RWPE2 (cell line): ENCODE measurements at places on chromosomes 11 and 22.

DNA sequence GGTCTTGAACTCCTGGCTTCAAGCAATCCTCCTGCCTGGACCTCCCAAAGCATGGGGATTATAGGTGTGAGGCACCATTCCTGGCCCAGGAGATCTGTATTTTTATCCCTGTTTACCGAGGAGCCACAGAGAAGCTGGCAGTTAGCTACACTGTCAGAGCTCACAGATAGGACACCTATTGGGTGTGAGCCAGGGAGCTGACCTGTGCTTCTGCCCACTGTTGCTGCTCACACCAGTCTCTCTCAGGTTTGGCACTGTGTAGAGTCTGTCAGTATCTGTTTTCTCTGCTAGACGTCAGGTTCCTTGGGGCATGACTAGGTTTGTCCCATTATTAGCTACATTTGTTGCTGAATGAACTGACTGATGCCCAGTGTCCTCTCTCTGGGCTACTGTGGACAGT is 17.5 kb downstream of the PPP6R2 start:
- no peak for DNase-seq

GRCh38 chr22:49958366-49958921 is 2.1 kb upstream of the PIM3 start:
- DNase-seq = no peak

GRCh38 chr11:12963792-12964536 is 45.2 kb upstream of the RASSF10 start:
- DNase-seq = no peak

DNA sequence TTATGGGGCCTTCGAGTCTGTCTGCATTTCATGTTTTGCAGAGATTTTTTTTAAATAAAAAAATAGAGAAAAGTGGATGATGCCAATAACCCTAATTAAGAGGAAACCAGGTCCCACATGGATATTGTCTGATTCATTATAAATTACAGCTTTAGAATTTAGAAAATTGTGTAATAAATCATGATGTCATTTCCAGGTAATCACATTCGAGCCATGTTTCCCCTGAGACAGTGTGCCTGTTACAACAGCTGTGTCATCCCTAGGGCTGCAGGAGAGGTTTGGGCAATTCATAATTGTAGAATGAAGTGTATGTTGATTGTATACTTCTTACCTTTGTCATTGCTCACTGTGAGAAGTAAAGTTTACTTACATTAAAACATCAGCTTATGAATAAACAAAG is 38.3 kb downstream of the NCAM1 start:
- no peak for DNase-seq

GRCh38 chr22:22883090-22883727 is 4.4 kb upstream of the IGLL5 start:
- DNase-seq = no peak

DNA sequence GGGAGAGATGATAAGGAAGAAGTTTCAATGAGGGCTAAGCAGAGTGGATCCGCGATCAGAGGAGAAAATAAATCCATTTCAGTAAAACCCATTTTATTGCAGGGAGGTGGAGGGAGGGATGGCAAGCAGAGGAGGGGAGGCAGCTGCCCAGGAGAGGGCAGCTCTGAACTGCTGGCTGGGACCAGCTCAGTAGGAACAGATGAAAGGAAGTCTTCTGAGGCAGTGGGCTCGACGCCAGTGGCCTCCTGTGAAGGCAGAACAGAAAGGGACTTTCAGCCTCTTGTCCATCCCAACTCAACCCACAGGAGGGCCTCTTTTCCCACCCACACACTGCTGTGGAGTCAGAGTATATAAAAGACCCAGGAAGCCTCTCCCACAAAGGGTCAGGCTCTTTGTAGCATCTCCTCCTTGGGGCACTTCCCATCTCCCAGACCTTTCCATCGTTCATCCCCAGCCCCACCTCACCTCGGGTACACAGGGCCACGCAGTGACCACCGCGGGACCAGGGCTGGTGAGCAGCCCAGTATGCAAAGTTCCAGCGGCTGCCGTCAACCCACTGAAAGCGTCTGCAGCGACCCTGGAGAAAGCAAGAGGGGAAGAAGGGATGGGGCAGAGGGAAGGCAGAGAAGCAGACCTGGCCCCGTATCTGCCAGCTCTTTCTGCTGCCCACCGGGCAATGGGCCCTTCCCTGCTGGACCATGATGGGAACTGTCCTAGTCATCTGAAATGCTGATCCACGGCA is 3.0 kb downstream of the PRG2 start:
- no peak for DNase-seq

- no peak for DNase-seq
Measured at GRCh38 chr11:99307510-99308088, 286.9 kb downstream of the CNTN5 start.

DNA sequence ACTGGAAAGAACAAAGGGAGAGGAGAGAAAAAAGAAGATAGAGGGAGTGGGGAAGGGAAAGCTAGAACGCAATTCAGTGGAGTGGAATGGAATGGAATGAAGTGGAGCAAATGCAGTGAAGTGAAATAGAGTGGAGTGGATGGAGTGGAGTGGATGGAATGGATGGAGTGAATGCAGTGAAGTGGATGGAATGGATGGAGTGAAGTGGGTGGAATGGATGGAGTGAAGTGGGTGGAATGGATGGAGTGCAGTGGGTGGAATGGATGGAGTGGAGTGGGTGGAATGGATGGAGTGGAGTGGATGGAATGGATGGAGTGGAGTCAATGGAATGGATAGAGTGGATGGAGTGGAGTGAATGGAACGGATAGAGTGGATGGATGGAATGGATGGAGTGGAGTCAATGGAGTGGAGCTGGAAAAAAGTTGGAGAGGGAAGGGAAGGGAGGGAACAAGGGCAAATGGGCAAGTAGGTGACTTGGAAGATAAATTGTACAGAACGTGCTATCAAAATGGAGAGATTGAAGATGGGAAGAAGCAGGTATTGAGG is 13.9 kb downstream of the IFITM10 start:
- DNase-seq = no peak

DNA sequence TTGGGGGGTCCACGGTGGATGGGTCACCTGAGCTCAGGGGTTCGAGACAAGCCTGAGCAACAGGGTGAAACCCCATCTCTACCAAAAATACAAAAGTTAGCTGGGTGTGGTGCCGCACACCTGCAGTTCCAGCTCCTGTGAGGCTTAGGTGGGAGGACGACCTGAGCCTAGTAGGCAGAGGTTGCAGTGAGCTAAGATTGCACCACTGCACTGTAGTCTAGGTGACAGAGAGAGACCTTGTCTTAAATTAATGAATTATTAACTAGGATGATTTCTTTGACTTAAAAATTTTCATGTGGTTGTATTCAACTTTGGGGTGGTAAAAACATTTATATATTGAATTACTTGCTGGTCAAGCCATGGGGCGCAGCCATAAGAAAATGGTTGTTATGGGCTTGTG is 33.9 kb downstream of the CCDC83 start:
- DNase-seq = no peak

- DNase-seq = no peak
Measured at GRCh38 chr11:209275-210121, 2.0 kb downstream of the RIC8A start.

- DNase-seq = peak; percentile 59
Measured at GRCh38 chr22:20587206-20587958, 80.0 kb downstream of the MED15 start.

DNA sequence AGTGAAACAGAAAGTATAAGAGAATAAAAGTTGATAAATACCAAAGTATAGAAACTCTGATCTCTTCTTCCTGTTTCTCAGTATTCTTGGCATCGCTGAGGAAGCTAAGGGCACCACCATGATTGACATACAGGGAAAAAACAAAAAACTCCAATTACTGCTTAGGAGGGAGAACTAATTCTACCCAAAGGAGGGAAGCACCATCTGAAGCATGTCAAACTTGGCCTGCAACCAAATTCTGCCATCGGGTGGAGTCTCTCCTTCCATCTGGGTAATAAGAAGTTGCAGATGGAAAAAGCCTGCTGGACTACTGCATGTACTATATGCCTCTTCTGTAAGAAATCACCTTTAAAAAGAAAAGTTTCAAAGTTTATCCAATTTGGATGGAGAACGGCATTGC is 30.5 kb upstream of the PPP2R1B start:
- DNase-seq = no peak

DNA sequence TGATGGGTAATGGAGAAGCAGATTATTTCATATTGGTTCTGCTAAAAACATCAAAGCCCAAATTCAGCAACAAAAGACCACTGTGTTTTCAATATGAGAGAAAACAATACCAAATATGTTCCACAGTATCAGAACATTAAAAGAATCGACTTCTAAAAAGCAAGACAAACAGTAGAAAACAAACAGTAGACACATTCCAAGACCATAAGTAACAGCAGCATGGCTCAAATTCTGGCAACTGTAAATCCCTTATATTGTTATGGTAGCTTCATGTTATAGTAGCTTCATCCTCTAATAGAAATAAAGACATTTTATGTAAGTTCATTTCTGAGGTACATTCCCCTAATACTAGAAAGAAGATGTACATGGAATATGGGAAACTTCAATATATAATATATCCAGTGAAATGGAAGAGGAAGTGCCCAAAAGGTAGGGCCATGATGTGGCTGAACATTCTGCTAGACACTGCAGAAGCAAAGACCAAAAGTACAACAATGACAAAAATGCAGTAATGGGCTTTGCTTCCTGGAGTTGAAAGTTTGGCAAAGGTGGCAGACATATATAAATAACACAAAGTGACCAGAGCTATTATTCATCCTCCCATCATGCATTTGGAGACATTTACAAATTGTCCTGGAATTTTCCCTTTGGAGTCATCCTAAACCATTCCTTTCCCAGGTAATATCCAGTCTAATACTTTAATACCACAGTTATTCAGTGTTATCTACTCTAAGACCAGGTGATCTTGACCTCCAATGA is 299.9 kb downstream of the DCDC1 start:
- no peak for DNase-seq

- DNase-seq = no peak
Measured at GRCh38 chr11:69172674-69173073, 16.9 kb downstream of the SMIM38 start.

- peak; percentile 26 for DNase-seq
Measured at GRCh38 chr11:1117992-1118391, 39.8 kb upstream of the MUC5AC start.

GRCh38 chr11:65801153-65801987 is 14.5 kb downstream of the OVOL1 start:
- no peak for DNase-seq

DNA sequence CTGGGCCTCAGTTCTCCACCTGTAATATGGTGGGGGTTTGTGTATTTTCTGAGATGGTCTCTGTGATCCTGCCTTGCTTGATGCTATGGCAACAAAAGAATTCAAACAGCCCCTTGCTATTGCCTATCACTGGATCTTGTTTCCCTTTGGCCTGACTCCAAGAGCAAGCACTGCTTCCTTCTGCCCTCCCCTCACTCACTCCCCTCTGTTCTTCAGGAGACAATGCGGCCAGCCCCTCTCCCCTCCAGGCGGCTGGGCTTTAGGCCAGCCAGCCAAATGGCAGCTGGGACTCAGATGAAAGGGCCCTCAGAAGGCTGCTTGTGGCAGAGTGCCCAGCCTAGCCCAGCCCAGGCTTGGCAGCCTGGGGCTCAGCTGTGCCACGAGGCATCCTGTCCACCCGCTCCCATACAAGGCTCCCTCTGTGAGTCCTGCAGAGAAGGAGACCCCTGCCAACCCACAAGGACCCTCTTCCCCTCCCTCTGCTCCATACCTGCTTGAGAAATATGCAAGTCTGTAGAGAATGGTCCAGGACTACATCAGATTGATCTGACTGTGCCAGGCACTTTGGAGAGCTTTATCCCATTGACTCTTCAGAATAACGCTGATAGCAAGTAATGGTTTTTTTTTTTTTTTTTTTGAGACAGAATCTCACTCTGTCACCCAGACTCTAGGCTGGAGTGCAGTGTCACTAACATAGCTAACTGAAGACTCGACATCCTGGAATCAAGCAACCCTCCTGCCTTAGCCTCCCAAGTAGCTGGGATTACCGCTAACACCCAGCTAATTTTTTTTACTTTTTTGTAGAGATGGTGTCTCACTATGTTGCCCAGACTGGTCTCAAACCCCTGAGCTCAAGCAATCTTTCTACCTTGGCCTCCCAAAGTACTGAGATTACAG is 7.6 kb upstream of the KCTD14 start:
- DNase-seq = no peak

- no peak for DNase-seq
Measured at GRCh38 chr11:35786188-35786587, 123.6 kb downstream of the TRIM44 start.

DNA sequence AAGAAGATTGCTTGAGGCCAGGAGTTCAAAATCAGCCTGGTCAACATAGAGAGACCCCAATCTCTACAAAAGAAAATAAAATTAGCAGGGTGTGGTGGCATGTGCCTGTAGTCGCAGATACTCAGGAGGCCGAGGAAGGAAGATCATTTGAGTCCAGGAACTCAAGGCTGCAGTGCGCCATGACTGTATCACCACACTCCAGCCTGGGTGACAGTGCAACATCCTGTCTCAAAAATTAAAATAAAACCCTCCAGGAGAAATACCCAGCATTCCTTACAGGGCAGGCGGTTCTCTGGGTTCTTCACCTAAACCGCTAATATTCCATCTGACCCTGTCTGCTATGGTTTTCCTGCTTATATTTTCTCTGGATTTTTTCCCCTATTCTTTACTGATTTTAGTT is 13.5 kb downstream of the TCF20 start:
- DNase-seq = no peak

GRCh38 chr11:76745561-76746207 is 37.5 kb upstream of the TSKU start:
- DNase-seq = no peak

- no peak for DNase-seq
Measured at GRCh38 chr11:45285930-45286632, at the start of gene SYT13. Gene SYT13 (minus strand): TSS chr11:45286341. CDS start chr11:45286207, 134 bp downstream.

DNA sequence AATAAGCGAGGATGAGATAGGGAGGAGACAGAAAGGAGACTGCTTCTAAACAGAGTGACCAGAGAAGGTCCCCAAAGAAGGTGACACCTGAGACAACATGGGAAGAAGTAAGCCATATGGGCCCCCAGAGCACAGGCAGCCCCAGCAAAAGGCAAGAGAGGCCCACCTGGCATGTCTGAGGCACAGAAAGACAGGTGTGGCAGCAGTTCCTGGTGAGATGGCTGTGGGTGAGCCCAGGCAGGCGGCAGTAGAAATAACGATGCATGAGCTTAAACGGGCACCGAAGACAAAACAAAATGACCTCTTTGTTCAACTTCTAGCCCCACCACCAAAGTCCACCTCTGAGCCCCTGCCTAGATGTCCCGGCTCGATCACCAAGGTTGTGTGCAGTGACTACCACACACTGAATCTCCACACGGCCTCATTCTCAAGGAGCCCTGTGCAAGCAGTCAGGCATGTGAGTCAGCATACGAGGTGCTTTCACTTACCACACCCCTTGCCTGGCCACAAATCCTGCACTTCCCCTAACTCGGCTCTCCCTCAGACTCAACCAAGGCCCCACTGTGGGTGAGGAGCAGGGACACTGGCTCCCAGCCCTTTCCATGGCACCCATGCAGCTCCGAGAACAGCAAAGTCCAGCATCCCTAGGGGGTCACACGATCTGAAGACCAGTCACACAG is 77.6 kb downstream of the PACSIN2 start:
- peak; percentile 79 for DNase-seq

- no peak for DNase-seq
Measured at GRCh38 chr22:49334976-49335375, 492.7 kb downstream of the BRD1 start.
